ENCODE measurements at places on chromosomes 6 and 20.

GRCh38 chr6:7979831-7980230, 69.2 kb upstream of the TXNDC5 start:
- no peak for DNase-seq

DNA sequence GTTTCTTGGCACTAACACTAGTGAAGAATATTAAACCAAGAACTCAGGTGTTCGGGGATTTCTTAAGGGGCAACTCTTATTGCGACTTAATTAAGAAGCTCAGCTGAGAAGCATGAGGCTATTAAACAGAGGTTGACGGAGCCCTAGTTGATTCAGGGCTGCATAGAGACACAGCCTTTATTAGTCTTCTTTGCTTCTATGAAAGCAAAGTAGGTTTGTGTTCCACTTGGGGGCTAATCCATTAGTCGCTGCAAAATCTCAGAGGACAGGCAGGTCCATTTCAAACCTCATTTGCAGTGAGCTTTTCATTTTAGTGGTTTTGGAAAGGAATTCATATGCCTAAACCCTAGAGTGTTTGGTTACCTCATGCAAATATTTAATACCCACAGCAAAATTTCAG, 506.6 kb upstream of the SULF2 start:
- DNase-seq, result no peak

GRCh38 chr6:99270826-99271225, 78.6 kb downstream of the FAXC start:
- no peak for DNase-seq

GRCh38 chr20:51128198-51128597, 105.3 kb upstream of the KCNG1 start:
- no peak for DNase-seq

- no peak for DNase-seq
Observed at GRCh38 chr6:122712448-122713137, 66.9 kb upstream of the FABP7 start.
